ENCODE measurements at places on chromosomes 1 and 21. TPM values are rescaled to one million over a fixed set of nuclear protein-coding genes. Genes with fewer than 3 reads are reported as not detected.
A peak's percentile ranks its signal among the peaks of the same experiment; 100 is the strongest.

DNA sequence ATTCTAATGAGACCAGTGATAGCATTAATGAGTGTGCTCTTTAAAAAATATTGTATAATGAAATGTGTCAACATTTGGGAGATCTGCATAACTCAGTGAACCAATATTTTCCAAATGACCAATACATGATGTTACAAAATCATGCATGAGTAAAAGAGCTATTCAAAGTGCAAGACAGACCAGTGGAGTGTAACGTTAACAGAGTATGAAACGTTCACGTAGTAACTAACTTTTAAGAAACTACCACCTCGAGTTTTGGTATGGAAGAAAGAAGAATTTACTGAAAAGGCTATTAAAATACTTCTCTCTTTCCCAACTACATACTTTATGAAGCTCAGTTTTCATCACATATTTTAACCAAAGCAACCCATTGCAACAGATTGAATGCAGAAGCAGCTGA is 9.6 kb upstream of the SLC6A9 start:
- no peaks in the 10 kb centered on the region for H3K36me3 ChIP-seq
- no peaks in the 10 kb centered on the region for H3K27me3 ChIP-seq
- no peak overlapping the region for H3K4me3 ChIP-seq
- H3K4me1 ChIP-seq = peaks cover 2% of the 10 kb centered on the region
- no peak for DNase-seq
- no peak overlapping the region for H3K27ac ChIP-seq

DNA sequence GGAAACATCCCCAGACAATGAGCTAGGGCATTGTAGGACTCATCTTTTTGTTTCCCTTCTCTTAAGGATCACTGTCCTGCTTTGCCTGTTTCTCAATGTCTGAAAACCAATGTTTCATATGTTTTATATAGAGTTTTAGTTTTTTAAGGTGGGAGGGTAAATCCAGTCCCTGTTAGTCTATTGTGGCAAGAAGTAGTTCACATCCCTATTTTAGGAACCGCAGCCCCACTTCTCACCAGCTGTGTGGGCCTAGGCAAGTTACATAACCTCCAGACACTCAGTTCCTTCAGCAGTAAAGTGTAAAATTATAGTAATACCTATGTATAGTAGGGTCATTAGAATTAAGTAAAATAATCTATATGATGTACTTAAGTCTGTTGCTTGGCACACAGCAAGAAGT is 105.8 kb upstream of the WLS start:
- no peak overlapping the region for H3K27ac ChIP-seq
- DNase-seq = no peak
- peaks cover 6% of the 10 kb centered on the region for H3K4me1 ChIP-seq
- H3K27me3 ChIP-seq = no peaks in the 10 kb centered on the region
- H3K36me3 ChIP-seq = no peaks in the 10 kb centered on the region

DNA sequence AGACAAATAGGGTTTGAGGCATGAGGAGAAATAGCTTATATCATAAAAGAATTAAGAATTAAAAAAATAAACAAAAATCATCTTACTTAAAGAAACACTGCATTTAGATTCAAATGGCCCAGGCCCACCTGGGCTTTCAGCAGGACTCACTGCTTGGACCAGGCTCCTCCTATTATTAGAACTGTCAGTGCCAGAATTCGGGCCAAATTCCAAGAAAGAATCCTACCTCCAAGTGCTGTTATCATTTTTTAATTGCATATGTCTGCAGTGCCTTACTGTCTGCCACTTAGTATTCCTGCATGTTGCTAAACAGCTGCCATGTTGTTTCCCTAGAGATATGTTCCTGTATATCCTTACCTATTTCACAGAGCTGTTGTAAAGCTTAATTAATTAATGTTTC is 112.0 kb downstream of the BARHL2 start:
- no peak for DNase-seq
- H3K27me3 ChIP-seq = no peaks in the 10 kb centered on the region
- no peaks in the 10 kb centered on the region for H3K4me1 ChIP-seq
- H3K4me3 ChIP-seq = no peak overlapping the region

GRCh38 chr21:44310628-44311507 is 11.0 kb downstream of the PFKL start:
- H3K36me3 ChIP-seq = peaks cover 60% of the 10 kb centered on the region
- H3K4me3 ChIP-seq = no peak overlapping the region
- H3K4me1 ChIP-seq = peaks cover 5% of the 10 kb centered on the region
- H3K27me3 ChIP-seq = no peaks in the 10 kb centered on the region
- H3K27ac ChIP-seq = no peak overlapping the region

- H3K4me1 ChIP-seq = no peaks in the 10 kb centered on the region
- H3K27ac ChIP-seq = no peak within 1 kb of the TSS
- no peaks in the 10 kb centered on the region for H3K36me3 ChIP-seq
- H3K4me3 ChIP-seq = peak within 1 kb of the TSS; percentile 17
- H3K27me3 ChIP-seq = peaks cover 30% of the 10 kb centered on the region
Observed at GRCh38 chr1:116667575-116668105, at the start of gene IGSF3. Gene IGSF3 (minus strand): TSS chr1:116667733. CDS start chr1:116666326, 1,407 bp downstream.

GRCh38 chr1:240385985-240386978 is 225.7 kb downstream of the GREM2 start:
- H3K4me3 ChIP-seq = no peak overlapping the region
- H3K27me3 ChIP-seq = no peaks in the 10 kb centered on the region
- peaks cover 6% of the 10 kb centered on the region for H3K4me1 ChIP-seq
- peak overlapping the region; percentile 46 for H3K27ac ChIP-seq

DNA sequence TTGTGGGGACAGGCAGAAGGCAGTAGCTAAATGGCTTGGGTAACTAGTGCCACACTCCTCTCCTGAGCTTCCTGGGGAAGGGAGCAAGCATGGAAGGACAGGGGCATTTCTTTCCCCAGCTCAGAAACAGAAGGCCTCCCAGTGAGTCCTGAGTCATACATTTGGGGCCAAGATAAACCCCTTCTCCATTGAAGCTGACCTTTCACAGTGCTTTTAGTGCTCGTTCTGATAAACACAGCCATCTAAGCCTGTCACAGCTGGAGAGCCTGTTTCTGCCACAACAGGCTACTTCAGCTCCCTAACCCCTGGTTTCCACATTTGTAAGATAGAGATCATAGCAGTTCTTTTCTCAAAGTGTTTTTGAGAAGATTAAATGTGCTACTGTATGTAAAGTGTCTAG is 374.0 kb downstream of the LMX1A start:
- no peak for DNase-seq
- no peaks in the 10 kb centered on the region for H3K27me3 ChIP-seq
- H3K4me1 ChIP-seq = no peaks in the 10 kb centered on the region

- H3K4me3 ChIP-seq = no peak overlapping the region
- H3K27ac ChIP-seq = no peak overlapping the region
- H3K27me3 ChIP-seq = no peaks in the 10 kb centered on the region
- DNase-seq = no peak
- H3K36me3 ChIP-seq = peaks cover 17% of the 10 kb centered on the region
Observed at GRCh38 chr21:25953659-25954058, 216.9 kb downstream of the APP start.

GRCh38 chr1:104132382-104132973 is 382.8 kb downstream of the AMY1C start:
- no peaks in the 10 kb centered on the region for H3K27me3 ChIP-seq
- no peak overlapping the region for H3K4me3 ChIP-seq
- DNase-seq = peak; percentile 1
- no peaks in the 10 kb centered on the region for H3K36me3 ChIP-seq
- no peaks in the 10 kb centered on the region for H3K4me1 ChIP-seq

GRCh38 chr21:45867671-45868081 is 113.9 kb upstream of the COL6A1 start:
- no peak overlapping the region for H3K27ac ChIP-seq
- no peaks in the 10 kb centered on the region for H3K27me3 ChIP-seq
- no peaks in the 10 kb centered on the region for H3K36me3 ChIP-seq
- H3K4me1 ChIP-seq = peaks cover 27% of the 10 kb centered on the region
- no peak for DNase-seq

GRCh38 chr1:77031106-77031662 is 163.9 kb downstream of the ST6GALNAC5 start:
- no peaks in the 10 kb centered on the region for H3K4me1 ChIP-seq
- H3K27me3 ChIP-seq = peaks cover 25% of the 10 kb centered on the region
- no peak overlapping the region for H3K4me3 ChIP-seq
- DNase-seq = peak; percentile 73

- peak; percentile 33 for DNase-seq
- peaks cover 2% of the 10 kb centered on the region for H3K4me1 ChIP-seq
- no peak overlapping the region for H3K27ac ChIP-seq
Observed at GRCh38 chr1:46569884-46570725, 18.7 kb upstream of the KNCN start.

- no peak overlapping the region for H3K27ac ChIP-seq
- no peak overlapping the region for H3K4me3 ChIP-seq
- DNase-seq = no peak
- H3K27me3 ChIP-seq = no peaks in the 10 kb centered on the region
- H3K4me1 ChIP-seq = no peaks in the 10 kb centered on the region
Observed at GRCh38 chr1:87834941-87835340, 506.3 kb downstream of the LMO4 start.

GRCh38 chr1:204678721-204679475 is 6.6 kb downstream of the LRRN2 start:
- peaks cover 35% of the 10 kb centered on the region for H3K27me3 ChIP-seq
- H3K4me1 ChIP-seq = no peaks in the 10 kb centered on the region
- H3K4me3 ChIP-seq = no peak overlapping the region
- H3K36me3 ChIP-seq = no peaks in the 10 kb centered on the region
- no peak overlapping the region for H3K27ac ChIP-seq

DNA sequence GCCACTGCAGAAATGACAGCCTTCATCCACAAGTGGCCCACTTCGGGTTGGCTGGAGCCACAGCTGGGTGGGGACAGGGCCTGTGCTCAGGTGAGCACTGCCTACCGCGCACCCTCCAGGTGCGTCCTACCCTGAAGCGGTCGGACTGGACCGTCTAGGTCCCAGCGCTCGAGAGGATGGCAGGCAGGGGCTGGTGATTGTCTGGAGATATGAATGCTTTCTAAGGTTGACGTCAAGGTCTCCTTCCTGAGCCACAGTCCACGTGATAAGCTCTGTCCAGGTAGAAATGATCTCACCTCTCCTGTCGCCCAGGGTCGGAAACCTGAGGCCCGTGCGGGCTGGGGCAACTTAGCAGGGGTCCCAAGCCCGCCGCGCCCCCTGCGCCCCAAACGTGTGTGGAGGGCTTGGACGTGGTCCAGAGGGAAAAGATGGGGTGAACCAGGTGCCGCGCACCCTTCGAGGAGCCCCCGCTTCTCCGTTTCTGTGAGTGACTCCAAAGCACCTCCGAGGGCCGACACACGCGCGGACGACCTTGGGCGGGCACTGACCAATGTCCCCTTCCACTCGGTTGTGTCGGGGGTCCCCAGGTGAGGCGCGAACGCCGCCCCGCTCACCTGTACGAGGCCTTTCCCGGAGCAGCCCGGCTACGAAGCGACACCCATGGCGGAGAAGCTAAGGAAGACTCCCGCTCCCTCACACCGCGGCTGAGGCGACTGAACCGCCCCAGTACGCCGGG is 853 bp upstream of the DOP1B start:
- no peak for DNase-seq
- H3K27me3 ChIP-seq = no peaks in the 10 kb centered on the region
- no peaks in the 10 kb centered on the region for H3K36me3 ChIP-seq
- H3K4me3 ChIP-seq = peak overlapping the region; percentile 64
- H3K4me1 ChIP-seq = peaks cover 4% of the 10 kb centered on the region

CDCA8 gene
- total RNA-seq = 6.1 TPM

TRPM2 gene
- not detected for total RNA-seq

OR2T11 gene
- total RNA-seq = not detected

SH2D5 gene
- 7.2 TPM for total RNA-seq

BCL10 gene
- total RNA-seq = 51.4 TPM

IGSF21 gene
- not detected for total RNA-seq

CHIA gene
- not detected for total RNA-seq

BATF3 gene
- 1.6 TPM for total RNA-seq

CBR3 gene
- 12.8 TPM for total RNA-seq

All from IMR-90 (cell line).